ENCODE measurements at places on chromosomes 13 and 19.
A peak's percentile ranks its signal among the peaks of the same experiment; 100 is the strongest.

DNA sequence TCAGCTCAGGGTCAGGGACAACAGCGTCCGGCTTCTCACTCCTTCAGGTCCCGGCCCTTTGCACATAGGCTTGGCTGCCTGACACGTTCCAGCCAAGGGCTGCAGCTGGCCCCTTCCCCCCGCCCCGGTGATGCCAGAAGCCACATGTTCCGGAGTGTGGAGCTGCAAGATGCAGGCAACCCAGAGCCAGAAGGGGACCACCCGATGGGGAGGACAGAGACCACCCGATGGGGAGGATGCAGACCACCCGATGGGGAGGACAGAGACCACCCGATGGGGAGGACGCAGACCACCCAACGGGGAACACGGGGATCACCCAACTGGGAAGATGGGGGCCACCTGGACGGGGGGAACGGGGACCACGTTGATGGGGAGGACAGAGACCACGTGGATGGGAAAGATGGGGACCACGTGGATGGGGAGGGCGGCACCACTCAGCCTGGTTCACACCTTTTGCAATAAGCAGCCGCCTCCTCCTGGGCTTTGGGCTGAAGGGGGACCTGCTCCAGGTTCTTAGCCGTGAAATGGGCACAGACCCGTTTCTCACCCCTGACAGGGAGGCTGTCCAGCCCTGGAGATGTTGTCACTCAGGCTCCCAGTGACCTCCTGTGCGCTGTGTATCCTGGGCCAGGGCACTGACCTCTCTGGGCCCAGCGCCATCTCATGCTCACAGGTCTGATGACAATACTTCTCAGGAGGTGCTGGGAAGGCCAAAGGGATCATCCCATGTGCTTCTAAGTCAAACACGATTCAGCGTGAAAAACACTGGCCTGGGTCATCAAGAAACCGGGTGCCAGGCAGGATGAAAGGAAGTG is 34.5 kb downstream of the C13orf46 start:
- DNase-seq = no peak

GRCh38 chr13:98803111-98803561 is 50.7 kb upstream of the SLC15A1 start:
- no peak for DNase-seq

GRCh38 chr19:3055741-3056416 is 6.4 kb downstream of the TLE5 start:
- no peak for DNase-seq

GRCh38 chr19:48878196-48879024 is 6.2 kb downstream of the PPP1R15A start:
- DNase-seq = no peak

DNA sequence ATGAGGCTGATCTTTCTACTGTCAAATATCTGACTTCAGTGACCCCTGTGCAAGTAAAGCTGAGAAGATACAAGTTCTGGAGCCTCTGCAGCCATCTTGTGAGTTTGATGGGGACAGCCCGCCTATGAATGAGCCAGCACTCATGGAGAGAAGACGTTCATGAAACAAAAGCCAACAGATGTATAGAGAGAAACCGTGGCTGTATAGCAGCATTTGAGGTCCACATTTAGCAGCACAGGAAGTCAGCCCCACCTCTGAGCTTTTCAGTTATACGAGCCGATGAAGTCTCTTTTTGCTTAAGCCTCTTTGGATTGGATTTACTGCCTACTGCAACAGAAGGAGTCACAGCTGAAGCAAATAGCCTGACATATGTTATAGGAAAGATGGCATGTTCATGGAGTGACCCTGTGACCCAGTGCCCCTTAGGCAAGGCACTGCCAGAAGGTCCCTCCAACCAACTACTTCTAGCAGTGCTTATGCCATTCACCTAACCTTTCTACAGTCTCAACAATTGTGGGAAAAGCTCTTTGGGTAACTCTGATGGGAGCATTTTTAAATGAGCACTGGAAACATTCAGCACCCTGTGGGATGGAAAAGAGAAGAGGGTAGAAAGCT is 3.5 kb upstream of the DLEU7 start:
- DNase-seq = no peak

- no peak for DNase-seq
These were observed 482.6 kb upstream of the GPC6 start for GRCh38 chr13:92743992-92744391.

DNA sequence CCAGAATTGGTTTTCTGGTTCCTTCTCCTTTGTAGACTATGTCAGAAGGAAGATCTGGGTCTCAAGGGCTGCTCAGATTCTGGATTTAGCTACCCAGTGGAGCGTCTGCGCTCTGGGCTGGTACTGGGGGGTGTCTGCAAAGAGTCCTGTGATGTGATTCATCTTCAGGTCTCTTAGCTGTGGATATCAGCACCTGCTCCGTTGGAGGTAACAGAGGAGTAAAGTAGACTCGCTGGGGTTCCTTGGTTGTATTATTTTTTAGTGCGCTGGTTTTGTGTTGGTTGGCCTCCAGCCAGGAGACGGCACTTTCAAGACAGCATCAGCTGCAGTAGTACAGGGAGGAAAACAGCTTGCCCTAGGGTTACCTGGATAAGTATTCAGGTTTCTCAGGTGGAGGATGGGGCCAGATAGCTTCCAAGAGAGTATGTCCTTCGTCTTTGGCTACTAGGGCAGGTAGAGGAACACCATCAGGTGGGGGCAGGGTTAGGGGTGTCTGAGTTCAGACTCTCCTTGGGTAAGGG is 10.4 kb upstream of the KLK15 start:
- no peak for DNase-seq

GRCh38 chr19:14005349-14006084 is 603 bp downstream of the RFX1 start:
- DNase-seq = peak; percentile 88

DNA sequence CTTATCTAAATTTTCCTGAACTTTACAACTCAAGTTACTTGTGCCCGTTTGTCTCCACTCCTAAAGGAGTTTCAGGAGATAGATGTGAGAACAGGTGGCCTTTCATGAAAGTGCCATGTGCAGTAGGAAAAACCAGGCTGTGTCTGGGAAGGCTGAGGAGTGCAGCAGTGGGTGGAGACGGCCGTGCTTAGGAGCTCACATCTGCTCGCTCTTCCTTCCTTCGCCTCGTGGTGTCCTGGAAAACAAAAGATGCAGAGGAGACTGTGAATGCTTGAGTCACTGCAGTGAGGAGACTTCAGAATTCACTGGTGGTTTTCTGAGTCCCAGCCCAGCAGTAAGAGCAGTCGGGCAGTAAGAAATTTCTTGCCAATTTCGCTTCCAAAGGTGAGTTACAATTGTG is 138.4 kb upstream of the RNF113B start:
- DNase-seq = no peak

- DNase-seq = no peak
These were observed 7.3 kb upstream of the SBK3 start for GRCh38 chr19:55552620-55553019.

DNA sequence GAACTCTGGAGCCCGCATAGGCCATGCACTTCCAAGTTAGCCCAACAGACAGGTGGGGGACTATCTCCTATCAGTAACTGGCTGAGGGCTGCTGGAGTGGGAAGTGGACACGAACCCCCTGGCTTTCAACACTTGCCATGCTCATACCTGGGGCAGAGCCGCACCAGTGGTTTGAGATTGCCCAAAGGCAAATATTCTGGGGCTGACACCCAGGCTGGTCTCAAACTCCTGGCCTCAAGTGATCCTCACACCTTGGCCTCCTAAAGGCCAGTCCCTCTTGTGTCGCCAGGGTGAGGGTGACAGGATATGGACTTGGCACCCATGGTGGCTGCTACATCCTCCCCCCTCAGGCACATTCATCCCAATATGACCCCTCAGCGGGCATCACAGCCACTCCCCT is 13.1 kb downstream of the NFKBID start:
- no peak for DNase-seq

DNA sequence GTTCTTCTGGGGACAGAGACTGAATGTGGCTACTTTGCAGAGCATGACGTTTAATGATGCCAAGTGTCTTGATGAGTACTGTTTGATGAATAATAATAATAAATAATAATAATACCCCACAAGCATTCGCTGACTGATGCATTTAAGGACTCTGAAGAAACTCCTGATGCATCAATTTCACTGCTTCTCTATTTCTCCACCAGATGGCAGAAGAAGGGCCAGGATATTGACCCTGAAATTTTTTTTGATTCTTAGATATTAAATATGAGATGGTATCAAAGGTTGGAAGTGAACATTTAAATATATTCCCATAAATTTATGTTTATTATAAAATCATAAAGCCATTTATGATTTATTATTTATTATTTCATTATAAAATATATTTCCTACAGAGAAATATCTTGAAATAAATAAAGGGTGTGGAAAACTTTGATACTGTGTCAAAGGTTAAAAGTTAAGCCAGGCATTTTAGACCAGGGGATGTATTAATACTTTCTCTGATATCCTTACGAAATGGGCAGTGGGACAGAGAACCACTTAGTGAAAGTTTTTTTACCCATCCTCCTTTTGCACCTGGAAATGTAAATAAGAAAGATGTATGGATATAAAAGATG is 170.9 kb downstream of the LACC1 start:
- peak; percentile 3 for DNase-seq

- peak; percentile 87 for DNase-seq
These were observed 29.7 kb downstream of the GPX4 start for GRCh38 chr19:1133471-1133929.

DNA sequence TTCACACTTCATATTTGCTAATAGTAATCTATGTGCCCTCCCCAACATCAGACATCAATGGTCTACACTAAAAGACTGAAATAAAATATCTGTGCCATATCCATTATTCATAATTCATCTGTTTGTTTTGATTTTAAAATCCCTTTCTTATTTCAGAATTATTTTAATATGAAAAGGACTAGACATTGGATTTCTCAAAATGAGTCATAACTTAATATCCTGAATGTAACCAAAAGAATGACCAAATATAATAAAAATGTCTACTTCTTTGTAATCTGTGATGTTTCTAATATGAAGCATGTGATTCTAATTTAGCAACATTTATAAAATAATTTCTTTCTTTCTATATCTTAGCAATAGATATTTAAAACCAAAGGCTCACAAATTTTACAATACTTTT is 64.9 kb downstream of the MZT1 start:
- no peak for DNase-seq

DNA sequence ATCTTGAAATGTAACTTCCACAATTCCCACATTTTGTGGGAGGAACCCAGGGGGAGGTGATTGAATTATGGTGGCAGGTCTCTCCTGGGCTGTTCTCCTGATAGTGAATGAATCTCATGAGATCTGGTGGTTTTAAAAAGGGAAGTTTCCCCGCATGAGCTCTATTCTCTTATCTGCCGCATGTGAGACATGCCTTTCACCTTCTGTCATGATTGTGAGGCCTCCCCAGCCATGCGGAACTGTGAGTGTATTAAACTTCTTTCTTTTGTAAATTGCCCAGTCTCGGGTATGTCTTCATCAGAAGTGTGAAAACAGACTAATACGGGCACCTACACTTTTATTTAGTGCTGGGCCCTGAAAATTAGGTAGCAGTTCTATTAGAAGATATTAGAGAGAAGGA is 45.8 kb downstream of the TNFSF13B start:
- no peak for DNase-seq

DNA sequence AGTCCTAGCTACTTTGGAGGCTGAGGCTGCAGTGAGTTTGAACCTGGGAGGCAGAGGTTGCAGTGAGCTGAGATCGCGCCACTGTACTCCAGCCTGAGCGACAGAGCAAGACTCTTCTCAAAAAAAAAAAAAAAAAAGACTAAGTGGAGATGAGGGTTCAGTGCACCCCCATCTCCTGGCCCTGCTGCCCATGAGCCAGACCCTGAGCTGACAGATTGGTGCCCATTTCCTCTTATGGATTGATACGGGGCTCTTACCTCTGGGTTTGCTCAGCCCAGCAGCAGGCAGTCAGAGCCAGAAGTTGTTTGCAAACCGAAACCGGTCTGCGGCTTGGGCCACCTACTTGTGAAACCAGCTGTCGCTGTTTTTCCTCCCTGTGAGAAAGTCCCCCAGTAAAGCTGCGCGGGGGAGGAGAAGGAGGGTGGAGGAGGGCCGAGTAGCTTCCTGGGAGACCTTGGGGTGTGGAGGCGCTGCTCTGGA is 36.9 kb downstream of the ARRDC2 start:
- DNase-seq = peak; percentile 81

DNA sequence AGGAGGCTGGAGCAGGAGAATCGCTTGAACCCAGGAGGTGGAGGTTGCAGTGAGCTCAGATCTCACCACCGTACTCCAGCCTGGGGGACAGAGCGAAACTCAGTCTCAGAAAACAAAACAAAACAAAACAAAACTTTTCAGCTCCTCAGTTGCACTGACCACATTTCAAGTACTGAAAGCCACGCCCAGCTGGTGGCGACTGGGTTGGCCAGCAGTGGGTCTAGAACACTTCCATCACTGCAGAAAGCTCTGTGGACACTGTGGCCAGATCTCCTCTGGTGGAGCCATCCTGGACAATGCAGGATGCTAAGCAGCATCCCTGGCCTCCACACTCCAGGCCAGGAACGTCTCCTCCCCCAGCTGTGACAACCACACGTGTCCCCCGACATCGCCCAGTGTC is 21.1 kb downstream of the TLE2 start:
- DNase-seq = no peak

- no peak for DNase-seq
These were observed 437.7 kb downstream of the TSHZ3 start for GRCh38 chr19:30911491-30911890.

- DNase-seq = no peak
These were observed 17.2 kb downstream of the ENOX1 start for GRCh38 chr13:43769529-43769928.
